ENCODE measurements at places on chromosomes 6 and 20.
A peak's percentile ranks its signal among the peaks of the same experiment; 100 is the strongest.

DNA sequence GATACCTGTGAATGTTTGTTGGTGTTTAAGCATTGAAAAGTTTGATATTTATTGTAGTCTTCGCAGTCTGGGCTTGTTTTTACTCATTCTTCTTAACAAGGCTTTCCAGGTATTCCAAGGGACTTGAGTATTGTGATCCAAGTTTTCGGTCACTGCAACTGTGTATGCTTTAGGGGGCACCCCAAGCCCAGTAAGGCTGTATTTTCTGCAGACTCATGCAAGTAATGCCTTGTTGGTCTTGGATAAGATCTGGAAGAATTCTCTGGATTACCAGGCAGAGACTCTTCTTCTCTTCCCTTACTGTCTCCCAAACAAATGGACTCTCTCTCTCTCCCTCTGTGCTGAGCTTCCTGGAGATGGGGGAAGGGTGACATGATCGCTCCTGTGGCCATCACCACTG lies 82.1 kb downstream of the RFPL4B start:
- no peak for DNase-seq

- no peak for DNase-seq
These were observed 15.9 kb upstream of the ADGRF5 start for GRCh38 chr6:46937642-46938041.

DNA sequence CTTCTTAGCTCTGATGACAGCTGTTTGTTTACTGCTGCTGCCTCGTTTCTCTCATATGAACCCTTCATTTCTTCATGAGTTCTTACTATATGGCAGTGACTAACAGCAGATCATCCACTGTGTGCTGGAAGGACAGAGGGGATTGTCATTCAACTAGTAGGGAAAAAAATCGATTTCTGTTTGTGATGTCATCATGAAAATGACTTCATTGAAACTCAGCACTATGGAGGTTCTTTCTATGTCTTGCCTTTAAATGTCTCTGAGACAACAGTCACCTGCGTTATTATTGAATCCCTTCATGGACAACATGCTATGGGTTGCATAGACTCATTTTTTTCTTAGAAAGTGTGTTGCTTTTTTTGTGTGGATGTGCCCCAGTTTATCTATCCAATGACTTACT lies 394.4 kb downstream of the DOK5 start:
- DNase-seq, result no peak

- DNase-seq, result no peak
These were observed 8.0 kb downstream of the CD2AP start for GRCh38 chr6:47485491-47486135.

DNA sequence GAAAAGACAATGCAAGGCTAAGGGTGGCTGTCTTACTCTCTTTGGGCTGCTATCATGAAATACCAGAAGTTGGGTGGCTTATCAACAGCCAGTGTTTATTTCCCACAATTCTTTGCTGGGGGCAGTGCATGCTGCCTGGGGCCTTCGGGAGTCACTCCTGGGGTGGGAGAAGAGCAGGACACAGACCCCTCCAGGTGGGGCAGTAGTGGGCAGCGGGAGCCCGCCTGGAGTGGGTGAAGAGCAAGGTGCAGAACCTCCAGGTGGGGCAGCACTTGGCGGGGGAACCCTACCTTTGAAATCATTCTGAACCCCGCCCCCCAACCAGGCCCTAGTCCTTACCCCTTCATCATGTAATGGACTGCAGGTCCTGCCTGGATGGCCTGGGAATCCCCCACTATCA lies 69.6 kb upstream of the THBS2 start:
- DNase-seq, result no peak

GRCh38 chr6:31874836-31875572 lies 3.8 kb downstream of the SLC44A4 start:
- DNase-seq, result no peak

DNA sequence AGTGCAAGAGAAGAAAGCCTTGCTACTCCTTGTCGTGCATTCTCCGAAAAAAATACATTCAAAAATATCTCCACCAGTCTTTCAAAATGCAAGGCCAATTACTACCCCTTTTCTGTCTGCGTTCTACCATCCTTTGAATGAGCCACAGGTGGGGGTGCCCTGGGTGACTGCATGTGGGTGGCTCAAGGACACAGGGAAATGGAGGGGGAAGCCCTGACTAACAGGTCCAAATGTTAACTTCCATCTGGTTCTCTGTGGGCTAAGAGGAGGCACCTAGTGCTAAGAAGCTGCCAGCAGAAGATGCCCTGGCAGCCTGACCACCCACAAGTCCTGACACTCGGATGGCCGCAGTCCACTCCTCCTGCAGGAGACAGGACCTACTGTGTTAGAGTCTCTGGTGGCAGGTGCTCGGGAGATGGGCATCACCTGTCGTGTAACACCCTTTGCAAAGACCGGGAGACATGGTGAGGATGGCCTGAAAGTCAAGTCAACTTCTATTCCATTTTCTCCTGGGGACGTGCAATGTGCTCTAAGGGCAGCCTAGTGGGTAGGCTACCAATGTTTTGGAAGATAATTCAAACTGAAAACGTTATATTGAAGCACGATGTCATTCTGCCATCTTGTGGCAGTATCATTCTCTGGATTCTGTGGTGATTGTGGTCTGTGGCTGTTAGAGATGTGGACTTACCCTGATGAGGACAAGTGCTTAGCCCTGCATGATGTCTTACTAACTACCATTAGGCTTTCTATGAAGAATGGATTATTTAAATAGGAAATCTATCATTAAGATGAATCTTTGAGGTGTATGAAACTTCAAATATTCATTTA lies 27.4 kb upstream of the IGF2R start:
- DNase-seq, result peak; percentile 60

GRCh38 chr20:8394308-8394945 lies 262.4 kb downstream of the PLCB1 start:
- peak; percentile 54 for DNase-seq

GRCh38 chr20:48832405-48832730 lies 4.6 kb upstream of the PREX1 start:
- DNase-seq, result no peak

DNA sequence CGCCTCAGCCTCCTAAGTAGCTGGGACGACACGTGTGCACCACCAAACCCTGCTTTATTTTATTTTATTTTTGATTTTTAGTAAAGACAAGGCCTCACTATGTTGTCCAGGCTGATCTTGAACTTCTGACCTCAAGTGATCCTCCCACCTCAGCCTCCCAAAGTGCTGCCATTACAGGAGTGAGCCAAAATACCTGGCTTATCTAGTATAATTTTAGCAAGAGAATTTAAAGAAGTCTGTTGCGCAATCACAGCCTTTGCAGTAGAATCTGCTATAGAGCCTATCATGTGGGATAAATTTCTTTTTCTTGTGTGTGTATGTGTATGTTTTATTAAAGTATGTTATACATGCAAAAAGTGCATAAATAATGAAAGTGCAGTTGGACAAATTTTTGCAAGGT lies 92.1 kb upstream of the ANKEF1 start:
- DNase-seq, result no peak

- no peak for DNase-seq
These were observed 17.5 kb upstream of the SDCBP2 start for GRCh38 chr20:1346315-1346969.

- no peak for DNase-seq
These were observed 7.1 kb downstream of the CD93 start for GRCh38 chr20:23079016-23079351.

DNA sequence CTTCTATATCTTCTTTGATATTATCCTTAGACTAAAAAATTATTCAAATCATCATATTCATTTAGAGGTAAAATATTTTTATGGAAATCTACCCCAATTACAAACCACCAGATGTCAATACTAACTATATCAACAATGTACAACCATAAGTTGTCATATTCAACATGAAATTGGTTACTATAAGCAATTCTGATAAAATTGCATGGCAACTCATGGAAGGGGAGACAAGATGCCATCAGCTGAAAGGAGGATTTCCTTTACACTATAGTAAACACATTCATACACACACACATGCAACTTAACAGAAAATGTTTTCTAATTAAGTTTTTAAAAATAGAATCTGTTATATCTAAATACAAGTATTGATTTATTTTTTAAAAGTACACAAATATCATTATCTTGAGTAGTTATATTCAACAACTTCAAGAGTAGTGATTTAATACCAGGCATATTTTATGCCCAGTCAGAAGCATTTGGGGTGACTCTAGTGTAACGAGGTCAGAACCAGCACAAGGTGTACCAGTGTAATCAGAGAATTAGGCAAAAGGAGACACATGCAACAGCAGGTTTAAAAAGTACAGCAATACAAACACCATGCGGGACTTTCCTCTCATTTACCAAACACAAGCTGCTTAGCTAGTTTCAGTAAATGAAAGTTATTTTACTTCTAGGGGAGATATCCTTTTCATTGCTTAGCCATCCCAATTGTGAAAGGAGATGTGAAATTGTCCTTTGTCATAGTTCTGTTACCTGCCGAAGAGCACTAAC lies 1.0 kb downstream of the FILIP1 start:
- no peak for DNase-seq

DNA sequence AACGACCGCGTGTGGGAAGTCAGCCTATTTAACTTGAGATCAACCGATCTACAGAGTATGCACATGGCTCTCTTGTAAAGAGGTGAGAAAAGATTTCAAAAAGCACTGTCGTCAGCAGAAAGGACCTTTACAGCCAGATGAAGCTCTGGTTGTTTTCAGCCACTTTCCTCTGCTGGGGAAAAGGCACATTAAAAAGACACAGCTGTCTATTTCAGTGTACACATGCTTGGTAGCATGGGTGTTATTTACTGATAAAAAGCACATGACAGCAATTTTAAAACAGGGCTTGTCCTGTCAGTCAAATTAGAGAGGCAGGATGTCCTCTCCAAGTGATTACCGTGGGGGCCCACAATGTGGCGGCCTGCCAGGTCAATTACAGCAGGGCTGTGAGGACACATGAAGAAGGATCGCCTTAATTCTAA lies 188.9 kb downstream of the PRKN start:
- DNase-seq, result no peak

DNA sequence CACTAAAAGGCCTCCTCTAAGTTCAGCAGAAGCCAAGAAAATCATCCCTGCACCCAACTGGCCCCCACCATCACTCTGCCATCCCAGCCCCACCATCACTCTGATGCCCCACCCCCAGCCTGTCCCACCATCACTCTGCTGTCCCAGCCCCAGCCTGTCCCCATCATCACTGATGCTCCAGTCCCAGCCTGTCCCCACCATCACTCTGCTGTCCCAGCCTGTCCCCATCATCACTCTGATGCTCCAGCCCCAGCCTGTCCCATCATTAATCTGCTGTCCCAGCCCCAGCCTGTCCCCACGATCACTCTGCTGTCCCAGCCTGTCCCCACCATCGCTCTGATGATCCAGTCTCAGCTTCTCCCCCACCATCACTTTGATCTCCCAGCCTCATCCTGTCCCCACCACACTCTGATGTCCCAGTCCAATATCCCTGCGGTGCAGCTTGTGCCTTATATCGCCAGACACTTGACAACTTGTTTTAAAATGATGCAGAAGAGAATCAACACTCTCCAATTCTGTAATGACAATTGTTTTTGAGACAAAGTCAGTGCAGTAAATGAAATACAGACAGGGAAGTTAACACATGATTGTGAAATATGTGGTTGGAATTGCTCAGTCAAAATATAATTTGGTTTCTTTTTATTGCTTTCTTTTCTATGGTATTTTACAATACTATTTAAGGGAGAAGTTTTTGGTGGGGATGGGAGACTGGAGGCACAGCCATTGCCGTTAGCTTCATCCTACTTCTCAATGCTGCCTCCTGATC lies 100.8 kb downstream of the TNFAIP3 start:
- peak; percentile 45 for DNase-seq

GRCh38 chr20:35146299-35146919 lies 727 bp downstream of the EDEM2 start:
- DNase-seq, result no peak

DNA sequence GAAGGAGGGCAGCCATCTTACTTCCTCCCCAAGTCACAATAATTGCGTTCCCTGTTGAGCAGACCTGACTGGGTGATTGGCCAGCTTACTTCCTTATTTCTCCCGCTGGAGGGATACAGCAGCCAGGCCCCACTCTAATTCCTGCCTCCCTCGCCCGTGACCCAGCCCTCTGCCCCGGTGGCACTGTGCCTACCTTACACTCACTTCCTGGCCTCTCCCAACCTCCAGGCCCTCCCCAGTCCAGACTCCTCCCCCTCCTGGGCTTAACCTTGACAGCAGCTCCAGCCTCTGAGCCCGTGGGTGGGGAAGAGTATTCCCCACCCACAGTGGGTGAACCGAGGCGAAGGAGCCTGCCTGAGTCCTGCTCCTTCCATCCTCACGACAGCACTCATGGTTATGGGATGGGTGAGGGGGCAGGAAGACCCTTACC lies 3.0 kb downstream of the BAK1 start:
- no peak for DNase-seq

- DNase-seq, result no peak
These were observed 336.3 kb downstream of the NRN1 start for GRCh38 chr6:5670381-5670780.

GRCh38 chr6:15551262-15551661 lies 111.6 kb downstream of the DTNBP1 start:
- no peak for DNase-seq

GRCh38 chr6:93209358-93209757 lies 210.0 kb downstream of the EPHA7 start:
- DNase-seq, result no peak

- DNase-seq, result no peak
These were observed 50.7 kb downstream of the BMP2 start for GRCh38 chr20:6818033-6818808.
